ENCODE measurements at places on chromosomes 2 and 18.

GRCh38 chr2:25341753-25342371 is at the start of gene DNMT3A:
DNMT3A (minus strand) TSS chr2:25341925; CDS start chr2:25313984, 27,941 bp downstream.
- DNase-seq: no peak

- DNase-seq: no peak
Observed at GRCh38 chr18:24006712-24007313, 7.7 kb upstream of the TTC39C start.

DNA sequence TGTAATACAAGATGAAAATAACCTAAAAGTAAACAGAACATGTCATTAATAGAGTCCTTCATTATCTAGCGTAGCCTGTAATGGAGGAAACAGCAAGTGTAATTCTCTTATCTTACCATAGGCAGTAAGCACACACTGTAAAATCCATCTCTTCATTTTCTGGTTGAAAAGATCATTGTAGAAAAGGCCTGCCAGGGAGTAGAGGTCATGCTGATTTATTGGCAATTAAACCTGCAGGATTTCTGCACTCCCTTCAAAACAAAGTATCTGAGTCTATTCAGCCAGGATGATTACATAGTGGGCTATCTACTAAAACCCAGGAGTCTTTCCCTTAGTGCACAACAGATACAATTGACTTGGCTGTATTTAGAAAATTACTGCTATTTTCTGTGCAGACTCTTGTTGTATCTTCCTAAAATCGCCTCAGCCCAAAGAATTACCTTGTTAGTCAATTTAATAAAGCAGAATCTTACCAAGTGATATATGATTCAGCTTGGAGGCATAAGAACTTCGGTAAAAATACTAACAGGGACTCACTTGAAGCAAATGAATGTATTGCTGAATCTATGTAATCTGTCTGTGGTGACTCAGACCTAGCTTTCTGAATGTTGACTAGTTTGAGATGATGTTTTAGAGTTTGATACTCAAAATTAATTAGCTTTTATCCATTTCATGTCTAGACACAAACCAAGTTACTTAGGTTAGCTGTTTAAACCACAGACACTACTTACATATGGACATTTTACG is 250.4 kb upstream of the STON1 start:
- DNase-seq: no peak

DNA sequence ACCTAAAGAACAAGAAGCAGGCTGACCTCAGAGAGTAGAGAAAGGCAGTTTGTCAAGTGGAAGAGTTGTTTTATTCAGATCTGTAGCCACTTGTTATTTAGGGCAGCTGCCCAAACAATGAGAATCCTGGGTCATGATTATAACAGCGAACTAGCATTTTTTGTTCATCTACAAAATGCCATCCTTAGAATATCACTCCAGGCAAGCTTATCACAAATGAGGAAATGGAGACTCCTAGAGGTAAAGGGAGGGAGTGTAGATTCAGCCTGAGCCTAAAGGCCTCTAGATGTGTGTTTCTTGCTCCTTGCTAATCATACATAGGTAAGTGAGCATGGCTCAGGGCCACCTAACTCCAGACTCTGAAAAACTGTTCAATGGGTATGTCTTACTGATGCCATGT is 126.1 kb downstream of the HNMT start:
- peak; percentile 25 for DNase-seq

DNA sequence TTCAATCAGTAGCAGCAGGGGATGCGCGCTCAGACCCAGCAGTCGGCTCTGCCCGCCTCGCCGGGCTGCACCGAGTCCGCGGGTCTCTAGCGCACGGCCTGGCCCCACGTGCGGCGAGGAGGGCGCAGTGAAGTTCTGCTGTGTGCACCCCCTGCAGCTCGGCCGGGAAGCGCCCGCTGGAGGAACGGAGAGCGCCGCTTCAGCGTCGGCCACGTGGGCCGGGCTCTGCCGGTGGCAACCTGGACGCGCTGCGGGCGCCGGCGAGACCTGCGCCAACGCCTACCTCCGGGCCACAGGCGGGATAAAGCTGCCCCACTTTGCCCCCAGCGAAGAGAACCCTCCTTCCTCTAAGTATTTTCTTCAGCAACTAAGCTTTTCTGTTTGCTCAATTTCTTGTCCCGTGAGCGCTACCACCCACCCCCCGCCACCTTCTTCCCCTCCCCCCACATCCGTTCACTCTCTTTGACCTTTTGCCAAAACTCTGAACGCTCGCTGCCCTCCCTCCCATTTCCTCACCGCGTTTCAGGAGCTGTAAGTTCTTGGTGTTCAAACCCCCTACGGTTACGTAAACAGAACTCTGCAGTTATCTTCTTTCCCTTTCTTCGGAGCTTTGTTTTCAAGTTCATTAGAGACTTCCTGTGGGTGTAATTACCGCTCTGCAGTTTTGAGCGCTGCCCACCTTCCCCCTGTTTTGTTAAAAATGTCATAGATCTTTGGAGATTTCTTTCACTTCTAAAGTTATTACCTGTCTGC is 42.6 kb upstream of the EDAR start:
- peak; percentile 11 for DNase-seq

DNA sequence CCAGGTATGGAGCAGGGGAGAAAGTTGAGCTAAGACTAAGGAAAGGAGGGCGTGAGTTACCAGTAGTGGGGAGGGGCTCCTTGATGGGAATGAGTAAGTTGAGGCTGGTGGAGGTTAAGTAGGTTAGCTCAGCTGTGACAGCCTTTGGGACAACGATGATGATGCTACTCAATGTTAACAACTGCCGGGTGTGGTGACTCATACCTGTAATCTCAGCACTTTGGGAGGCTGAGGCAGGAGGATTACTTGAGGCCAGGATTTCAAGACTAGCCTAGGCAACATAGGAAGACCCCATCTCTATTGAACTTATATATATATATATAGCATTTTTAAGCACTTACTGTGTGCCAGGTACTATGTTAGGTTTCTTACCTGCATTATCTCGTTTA is 48.4 kb downstream of the HK2 start:
- no peak for DNase-seq

- DNase-seq: no peak
Observed at GRCh38 chr2:218431878-218432277, 13.0 kb downstream of the VIL1 start.

GRCh38 chr2:196558497-196558896 is 81.0 kb upstream of the CCDC150 start:
- no peak for DNase-seq

GRCh38 chr2:174609261-174609660 is 11.7 kb upstream of the WIPF1 start:
- no peak for DNase-seq

DNA sequence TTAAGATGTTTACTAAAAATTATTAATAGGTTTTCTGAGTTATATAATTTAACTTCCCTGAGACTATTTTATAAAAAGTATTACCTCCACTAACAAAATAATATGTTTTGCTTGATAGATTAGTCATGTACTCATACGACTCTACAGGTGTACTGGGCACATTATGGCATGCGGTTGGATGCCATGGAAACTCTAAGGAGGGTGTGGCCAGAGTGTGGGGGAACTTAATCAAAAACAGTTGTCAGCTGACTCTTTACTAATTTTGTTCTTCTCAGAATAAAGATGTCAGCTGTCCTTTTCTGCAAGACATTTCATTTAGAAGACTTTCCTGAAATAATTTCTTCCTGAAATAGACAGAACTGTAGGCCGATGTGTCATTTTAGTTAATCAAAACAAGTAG is 228.3 kb upstream of the SIX3 start:
- no peak for DNase-seq

Measured in HFF-Myc (cell line).